ENCODE measurements at places on chromosomes 4 and X.
A peak's percentile ranks its signal among the peaks of the same experiment; 100 is the strongest.

- no peak for DNase-seq
Measured at GRCh38 chr4:95428291-95429070, 120.3 kb downstream of the UNC5C start.

- no peak for DNase-seq
Measured at GRCh38 chrX:5220421-5220820, 1008.2 kb downstream of the NLGN4X start.

DNA sequence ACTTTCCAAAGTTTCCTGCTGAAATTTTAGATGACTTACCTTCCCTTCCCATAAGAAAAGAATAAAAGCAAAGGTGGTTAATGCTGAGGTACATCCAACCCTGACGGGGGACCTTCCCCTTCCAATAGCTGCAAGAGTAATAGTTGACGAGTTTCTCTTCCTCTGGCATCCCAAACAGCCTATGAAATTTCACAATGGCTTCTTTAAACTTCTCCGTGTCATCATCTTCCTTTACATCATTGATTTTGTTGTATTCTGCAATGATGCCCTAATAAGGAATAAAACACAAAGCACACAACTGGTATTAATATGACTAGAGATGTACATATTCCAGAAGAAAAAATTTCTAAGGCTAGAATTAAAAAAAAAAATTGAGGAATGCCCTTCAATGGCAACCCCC is 76.6 kb downstream of the TBC1D9 start:
- DNase-seq, result no peak

DNA sequence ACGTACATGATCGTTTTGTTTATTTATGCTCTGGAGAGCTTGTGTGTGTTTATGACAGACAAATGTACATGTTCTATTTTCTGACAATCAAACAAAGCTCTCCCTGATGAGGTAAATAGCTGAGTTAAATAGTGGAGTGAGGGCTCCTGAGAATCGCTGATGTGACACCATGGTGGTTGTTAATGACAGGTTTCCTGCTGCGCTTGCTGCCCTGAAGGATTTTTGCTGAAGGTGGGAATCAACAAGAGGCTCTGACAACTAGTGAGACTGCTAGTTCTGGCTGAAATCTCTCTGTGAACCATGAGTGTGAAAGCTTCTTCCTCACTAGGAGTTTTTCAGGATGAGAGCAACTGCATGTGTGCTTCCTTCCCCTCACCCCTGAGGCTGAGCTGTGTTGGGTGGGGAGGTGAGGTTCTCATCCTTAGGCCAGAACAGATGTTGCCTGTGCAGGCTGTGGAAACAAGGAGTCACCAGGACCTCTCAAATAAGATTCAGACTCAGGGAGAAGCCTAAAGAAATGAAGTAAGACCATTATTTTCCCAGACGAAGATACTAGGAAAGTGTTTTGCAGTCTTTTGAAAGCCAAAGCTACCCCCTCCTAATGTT is 173.4 kb upstream of the JADE1 start:
- DNase-seq, result peak; percentile 83

DNA sequence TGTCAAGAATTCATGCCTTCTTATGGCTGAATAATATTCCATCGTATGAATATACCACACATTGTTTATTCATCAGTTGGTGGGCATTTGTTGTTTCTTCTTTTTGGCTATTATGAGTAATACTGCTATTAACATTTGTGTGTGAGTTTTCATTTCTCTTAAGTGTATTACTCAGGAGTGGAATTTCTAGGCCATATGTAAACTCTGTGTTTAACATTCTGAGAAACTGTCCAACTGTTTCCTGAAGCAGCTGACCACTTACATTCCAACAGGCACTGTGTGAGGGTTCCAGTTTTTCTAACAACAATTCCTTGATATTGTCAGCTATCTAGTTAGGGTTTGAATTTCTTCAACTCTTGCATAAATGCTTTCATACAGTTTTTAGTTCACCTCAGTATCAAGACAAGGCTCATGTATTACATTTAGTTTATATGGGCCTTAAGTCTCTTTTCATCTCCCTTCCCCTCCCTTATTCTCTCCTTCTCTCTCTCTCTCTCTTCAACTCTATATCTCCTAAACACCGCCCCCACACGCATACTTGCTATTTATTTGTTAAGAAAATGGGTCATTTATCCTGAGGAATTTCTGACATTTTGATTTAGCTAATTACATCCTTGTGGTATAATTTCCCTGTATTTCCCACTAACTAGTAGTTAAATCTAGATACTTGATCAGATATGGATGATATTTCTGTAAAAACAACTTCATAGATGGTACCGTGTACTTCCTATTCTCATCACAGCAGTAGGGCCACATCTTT is 77.4 kb downstream of the WDR19 start:
- DNase-seq, result no peak

- DNase-seq, result no peak
Measured at GRCh38 chrX:16579517-16579916, 70.4 kb upstream of the S100G start.

GRCh38 chrX:69082055-69082752 is 83.0 kb downstream of the PJA1 start:
- no peak for DNase-seq

DNA sequence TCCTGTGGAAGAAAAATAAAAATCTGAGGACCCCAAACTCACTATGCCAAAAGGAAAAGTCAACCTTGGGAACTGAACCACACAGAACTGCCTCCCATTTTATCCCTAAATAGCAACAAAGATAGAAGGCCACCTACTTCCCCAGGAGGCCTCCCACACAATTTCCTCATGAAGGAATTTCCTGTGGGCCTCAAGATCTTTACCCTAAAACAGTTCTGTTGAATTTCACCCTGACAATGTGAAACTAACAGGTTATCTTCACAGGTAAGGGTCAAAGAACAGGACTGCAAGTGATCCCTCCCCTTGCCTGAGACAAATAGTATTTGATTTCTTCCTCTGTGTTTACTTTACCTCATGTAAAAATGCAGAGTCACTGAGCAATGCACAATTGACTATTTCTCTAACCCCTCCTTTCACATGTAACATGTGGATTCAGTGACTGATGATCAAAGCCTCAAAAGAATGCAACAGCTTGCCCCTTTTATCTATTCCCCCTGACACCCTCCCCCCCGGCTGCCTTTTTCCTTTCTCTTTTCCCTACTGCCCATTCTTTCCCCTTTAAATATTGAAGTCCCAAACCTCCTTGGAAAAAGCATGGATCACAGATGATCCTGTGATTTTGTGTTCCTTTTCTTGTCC is 33.3 kb downstream of the MEPE start:
- DNase-seq, result no peak

GRCh38 chr4:105120626-105121025 is 26.1 kb upstream of the TET2 start:
- DNase-seq, result no peak

DNA sequence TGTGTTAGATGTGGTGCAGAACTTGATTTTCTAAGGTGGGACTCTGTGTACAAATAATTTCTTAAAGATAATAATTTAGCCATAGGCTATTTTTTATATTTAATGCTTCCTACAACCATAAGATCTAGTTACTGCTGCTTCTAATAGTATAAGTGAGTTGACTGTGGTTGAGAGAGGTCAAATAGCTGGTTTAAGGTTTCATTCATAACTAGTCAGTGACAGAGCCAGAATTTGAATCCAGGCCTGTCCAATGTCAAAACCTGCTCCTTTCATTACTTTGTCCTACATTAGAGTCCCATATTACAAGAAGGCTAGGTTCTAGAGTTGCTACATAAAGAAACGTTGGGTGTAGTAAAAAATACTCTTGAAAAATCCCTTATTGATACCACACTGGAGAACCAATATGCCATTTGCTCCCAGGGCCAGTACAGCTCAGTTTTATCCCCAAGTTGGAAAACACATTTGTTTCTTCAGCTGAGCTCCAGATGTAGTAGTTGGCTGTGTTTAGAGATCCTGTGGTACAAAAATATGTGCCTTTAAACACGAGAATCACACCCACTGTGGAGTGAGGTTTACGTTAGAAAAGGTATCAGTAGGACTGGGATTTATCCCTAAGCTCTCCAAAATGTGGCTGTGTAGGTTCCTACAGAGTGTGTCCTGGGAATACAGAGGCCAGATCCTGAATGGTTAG is 84.3 kb downstream of the REPS2 start:
- no peak for DNase-seq

GRCh38 chrX:118208481-118208880 is 91.9 kb upstream of the KLHL13 start:
- DNase-seq, result no peak

GRCh38 chr4:20764366-20764992 is 64.2 kb downstream of the PACRGL start:
- DNase-seq, result no peak

DNA sequence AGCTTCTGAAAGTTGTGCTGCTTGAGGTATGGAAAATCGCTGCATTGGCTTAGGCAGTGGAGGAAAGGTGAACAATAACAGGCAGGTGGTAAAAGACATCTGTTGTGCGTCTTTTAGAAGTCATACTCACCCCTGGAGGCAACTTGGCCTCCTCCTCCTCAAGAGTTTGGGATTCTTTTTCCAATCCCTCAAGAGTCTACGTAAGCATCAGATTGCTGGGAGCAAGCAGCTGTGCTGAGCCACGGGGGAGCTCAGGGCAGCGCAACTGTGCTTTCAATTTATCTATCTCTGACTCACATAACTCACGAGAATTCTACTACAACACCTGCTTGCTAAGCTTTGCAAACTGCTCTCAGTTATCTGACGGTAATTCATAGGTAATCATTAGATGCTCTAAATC is 6.4 kb upstream of the RBMX2 start:
- no peak for DNase-seq

GRCh38 chr4:17112292-17112659 is 213.8 kb upstream of the LDB2 start:
- no peak for DNase-seq

DNA sequence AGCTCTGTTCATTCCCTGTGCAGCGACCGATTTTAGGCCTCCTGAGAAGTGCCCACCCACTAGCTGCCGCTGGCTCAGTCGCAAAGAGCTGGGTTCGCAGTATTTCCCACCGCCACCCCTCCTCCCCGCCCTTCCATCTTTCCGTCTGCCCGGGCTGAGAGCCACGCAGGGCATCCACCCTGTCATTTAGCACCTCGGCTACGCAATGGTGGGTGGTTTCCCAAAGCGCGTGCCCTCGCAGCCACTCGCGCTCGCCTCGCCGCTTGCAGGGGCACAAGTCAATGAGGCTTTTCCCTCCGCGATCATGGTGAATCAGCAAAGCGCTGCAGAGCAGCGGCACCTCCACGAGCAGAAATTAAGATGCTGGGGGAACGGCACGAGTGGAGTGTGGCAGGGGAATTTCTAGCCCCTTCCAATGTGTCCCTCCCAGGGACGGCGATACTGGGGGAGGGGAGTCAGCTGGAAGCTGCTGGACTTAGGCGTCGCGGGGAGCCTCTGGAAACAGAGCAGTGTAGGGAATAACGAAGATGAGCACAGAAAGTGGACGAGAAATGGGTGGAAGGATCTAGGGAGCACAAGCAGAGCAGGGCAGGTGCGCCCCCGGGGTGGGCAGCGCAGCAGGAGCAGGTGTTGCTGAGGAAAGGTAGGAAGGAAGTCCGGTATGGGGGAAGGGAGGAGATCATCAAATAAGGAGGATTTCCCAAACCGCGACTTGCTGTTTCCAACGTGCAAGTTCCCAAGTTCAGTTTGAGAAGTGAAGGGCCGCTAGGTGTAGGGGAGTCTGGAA is 2.4 kb upstream of the PTCHD1 start:
- no peak for DNase-seq

DNA sequence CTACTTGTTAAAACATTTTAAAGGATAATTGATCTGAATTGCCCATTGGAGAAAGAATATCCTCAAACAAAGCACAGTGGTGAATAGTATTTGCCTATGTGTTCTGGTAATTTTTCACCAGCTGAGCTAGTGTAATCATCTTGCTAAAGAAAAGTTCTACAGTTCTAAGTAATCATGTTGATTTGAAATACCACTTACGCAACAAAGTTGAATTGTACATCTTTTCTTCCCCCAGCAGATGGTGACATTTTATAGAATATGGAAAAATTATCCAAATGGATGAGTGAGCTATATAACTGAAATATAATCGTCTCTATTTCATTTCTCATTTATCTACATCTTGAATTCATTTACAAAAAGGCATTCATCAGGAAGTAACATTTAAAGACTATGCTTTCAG is 9.7 kb upstream of the ZNF674 start:
- no peak for DNase-seq

GRCh38 chr4:85107553-85107952 is 141.1 kb upstream of the WDFY3 start:
- no peak for DNase-seq

- DNase-seq, result no peak
Measured at GRCh38 chrX:54639018-54639345, 109.0 kb downstream of the GNL3L start.

DNA sequence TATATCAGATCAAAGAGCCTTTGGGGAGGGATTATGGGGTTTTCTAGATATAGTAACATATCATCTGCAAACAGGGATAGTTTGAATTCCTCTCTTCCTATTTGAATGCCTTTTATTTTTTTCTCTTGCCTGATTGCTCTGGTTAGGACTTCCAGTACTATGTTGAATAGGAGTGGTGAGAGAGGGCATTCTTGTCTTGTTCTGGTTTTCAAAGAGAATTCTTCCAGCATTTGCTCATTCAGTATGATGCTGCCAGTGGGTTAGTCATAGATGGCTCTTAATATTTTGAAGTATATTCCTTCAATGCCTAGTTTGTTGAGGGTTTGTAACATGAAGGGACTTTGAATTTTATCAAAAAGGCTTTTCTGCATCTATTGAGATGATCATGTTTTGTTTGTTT is 25.6 kb upstream of the ABCB7 start:
- DNase-seq, result no peak

GRCh38 chr4:113641025-113641431 is 120.5 kb downstream of the CAMK2D start:
- DNase-seq, result no peak

- DNase-seq, result no peak
Measured at GRCh38 chrX:39311646-39312045, 510.4 kb downstream of the MID1IP1 start.

DNA sequence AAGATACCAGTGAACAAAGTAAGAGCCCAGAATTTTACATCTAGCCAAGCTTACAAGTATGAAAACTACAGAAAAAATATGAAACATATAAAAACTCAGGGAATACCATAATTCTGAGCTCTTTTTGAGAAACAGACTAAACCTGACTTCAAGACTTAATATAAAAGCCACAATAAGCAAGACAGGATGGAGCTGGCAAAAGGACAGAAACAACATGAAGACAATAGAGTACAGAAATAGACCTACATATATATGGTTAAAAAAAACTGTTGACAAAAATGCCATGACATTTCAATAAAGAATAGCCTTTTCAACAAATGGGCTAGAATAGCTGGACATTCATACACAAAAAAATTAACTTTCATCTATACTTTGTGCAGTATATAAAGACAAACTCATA is 49.4 kb downstream of the UBA6 start:
- no peak for DNase-seq

- DNase-seq, result peak; percentile 31
Measured at GRCh38 chrX:104113222-104113965, 1.1 kb downstream of the ZCCHC18 start.

GRCh38 chrX:63402106-63402505 is 51.0 kb upstream of the SPIN4 start:
- DNase-seq, result no peak

- DNase-seq, result no peak
Measured at GRCh38 chrX:123860983-123861382, 1.1 kb downstream of the XIAP start.
